ENCODE measurements at places on chromosomes 2 and 18.

- no peak for DNase-seq
These were observed 6.3 kb downstream of the KHK start for GRCh38 chr2:27092696-27093429.

DNA sequence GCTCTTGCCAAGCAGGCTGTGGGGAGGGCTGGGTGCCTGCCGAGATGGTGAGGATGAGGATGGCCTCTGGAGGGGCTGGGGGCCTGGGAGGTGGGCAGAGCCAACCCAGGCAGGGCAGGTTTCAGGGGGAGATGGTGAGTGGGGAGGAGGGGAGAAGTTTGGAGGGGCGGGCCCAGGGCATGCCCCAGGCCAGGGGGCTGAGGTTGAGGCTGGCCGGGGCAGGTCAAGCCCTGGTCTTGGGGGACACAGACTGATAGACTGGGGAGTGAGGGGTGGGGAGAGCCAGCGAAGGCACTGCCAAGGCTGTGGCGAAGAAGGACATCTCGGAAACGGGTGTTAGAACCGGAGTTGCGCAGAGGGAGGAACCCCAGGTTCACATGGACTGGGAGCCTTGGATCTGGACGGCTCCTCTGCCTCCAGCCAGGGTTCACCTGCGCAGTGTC lies 12.6 kb downstream of the CAPN10 start:
- no peak for DNase-seq

GRCh38 chr2:240966906-240967680 lies 31.3 kb upstream of the SNED1 start:
- DNase-seq = no peak

DNA sequence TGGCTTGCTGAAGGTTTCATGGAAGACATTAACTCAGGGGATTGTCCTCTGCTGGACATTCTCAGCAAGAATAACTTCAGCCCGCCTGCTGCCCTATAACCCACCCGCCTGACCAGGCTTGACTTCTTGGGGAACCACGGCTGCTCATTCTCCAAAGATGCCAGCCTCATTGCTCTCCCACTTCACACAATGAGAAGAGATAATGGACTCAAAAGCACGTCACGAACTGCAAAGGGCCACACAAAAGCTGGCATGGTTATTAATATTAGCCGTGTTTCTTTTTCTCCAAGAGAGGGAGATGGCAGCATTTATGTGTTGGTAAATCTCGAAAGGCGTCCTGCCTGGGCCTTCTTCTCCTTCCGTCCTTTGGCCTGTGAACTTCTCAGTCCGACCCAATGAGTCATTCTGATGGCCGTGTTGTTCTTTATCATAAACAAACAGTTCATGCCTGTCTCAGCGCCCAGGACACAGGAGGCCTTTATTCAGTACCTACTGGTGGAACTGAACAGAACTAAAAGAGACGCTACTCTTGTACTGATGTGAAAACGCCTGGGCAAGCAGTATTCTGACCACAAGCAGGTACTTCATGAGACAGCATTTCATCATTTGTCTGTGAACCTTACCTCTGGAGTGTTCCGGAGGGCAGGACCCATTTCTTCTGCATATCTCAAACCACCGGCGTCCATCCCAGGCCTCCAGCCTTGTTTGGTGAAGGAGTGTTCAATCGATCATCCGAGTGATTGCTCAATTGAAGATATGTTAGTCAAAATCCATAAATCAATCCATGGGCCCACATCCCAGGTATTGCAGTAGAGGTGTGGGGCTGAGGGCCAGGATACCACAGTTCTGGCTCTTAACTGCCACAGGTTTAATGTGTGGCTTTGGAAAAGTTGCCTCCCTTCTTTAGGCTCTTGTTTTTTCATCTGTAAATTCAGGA lies 25.1 kb upstream of the KLHL29 start:
- DNase-seq = no peak

DNA sequence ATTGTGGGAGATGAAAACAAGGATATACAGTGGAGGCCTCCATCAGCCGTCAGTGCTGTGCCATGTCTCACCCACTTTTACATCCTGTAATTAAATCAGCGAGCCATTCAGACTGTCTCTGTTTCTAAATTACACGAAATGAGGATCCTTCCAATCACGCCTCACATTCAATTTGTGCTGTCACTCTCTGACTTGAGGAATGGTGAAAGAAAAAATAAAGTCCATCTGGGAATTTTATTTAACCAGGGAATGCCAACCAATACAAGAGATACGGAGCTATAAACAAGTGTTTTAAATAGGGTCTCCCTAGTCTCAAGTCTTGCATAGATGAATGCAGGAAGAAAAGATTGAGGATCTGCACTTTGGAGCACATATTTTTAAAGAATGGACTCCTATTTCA lies 72.8 kb downstream of the CMPK2 start:
- no peak for DNase-seq

DNA sequence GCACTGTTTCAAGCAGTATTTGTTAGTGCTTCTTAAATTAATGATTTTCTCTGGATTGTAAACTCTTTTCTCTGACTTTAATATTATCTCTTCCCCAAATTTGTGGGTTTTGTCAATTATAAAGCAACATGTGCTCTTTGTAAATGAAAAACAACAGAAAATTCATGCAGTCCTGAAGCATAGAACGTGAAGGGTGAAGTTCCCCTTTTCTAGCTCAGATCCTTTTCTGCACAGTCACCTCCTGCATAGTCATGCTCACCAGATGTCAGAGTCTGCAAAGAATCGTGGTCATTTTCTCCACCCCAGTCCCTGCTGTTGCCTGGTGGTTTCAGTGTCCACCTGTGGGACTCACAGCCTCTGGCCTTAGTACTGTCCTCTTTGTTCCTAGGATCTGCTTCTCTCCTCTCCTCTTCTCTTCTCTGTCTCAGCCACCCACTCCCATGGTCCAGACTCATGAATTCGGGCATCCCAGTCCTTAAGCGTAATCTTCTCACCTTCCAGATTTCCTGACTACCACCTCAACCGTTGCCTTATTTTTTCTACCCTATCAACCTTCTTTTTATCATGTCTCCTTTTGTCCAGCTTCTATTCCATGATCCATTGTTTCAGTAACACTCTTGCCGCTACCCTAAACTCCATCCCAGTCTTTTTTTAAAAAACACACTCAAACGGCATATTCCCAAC lies 229.1 kb downstream of the RTP5 start:
- no peak for DNase-seq

- DNase-seq = no peak
These were observed 267.3 kb downstream of the TCF4 start for GRCh38 chr18:55320424-55321264.

GRCh38 chr2:3317871-3318590 lies 59.6 kb downstream of the EIPR1 start:
- no peak for DNase-seq

DNA sequence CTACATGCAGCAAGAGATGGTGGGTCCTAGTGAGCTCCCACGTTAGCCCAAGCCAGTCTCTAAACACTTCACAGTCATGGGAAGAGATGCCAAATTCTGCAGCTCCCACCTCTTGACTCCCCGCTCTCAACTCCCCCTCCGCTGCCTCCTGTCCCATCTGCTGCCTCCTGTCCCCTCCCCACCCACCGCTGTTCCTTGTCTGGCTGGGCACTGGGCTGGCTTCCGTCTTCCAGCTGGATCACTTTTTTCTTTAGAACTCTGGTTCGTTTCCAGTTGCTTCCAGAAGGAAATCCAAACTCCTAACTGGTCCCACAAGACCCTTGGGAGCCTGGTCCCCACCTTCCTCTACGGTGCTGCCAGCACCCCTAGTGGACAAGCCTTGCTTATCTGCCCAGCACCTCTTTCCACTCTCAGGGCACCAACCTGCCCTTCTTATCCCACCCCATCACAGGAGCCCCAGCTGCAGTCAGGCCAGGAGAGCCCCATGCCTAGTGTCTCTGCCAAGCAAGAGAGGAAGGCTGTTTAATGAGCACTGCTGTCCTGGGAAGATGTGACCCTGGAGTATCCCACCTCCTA lies 12.1 kb upstream of the TWIST2 start:
- no peak for DNase-seq

GRCh38 chr2:43874776-43875451 lies 36.1 kb downstream of the ABCG8 start:
- no peak for DNase-seq
